ENCODE measurements at places on chromosomes 6 and 20. TPM values are rescaled to one million over a fixed set of nuclear protein-coding genes. Genes with fewer than 3 reads are reported as not detected.

IL17A gene
- not detected for total RNA-seq

CD40 gene
- total RNA-seq, result 8.8 TPM

TENT5A gene
- total RNA-seq, result 27.2 TPM

MAP3K5 gene
- 30.7 TPM for total RNA-seq

OXT gene
- total RNA-seq, result not detected

BPIFB6 gene
- total RNA-seq, result not detected

EYA2 gene
- 1.5 TPM for total RNA-seq

C6orf15 gene
- not detected for total RNA-seq

OLIG3 gene
- not detected for total RNA-seq

PSMG4 gene
- 35.2 TPM for total RNA-seq

MAPK14 gene
- 78.8 TPM for total RNA-seq

SMIM13 gene
- 3.8 TPM for total RNA-seq

GPR6 gene
- not detected for total RNA-seq

SERAC1 gene
- total RNA-seq, result 16.2 TPM

ZNF341 gene
- 1.2 TPM for total RNA-seq

TRIM10 gene
- not detected for total RNA-seq

HLA-DMB gene
- total RNA-seq, result 0.50 TPM

TRIM31 gene
- total RNA-seq, result not detected

NELFE gene
- total RNA-seq, result 168 TPM

TCF15 gene
- not detected for total RNA-seq

PHF3 gene
- 65.7 TPM for total RNA-seq

COX4I2 gene
- total RNA-seq, result not detected

ACTL10 gene
- total RNA-seq, result 3.0 TPM

TSBP1 gene
- total RNA-seq, result not detected

SLC22A2 gene
- not detected for total RNA-seq

TRIM39 gene
- 12.7 TPM for total RNA-seq

PCK1 gene
- not detected for total RNA-seq

FAM184A gene
- total RNA-seq, result 0.50 TPM

NRSN1 gene
- not detected for total RNA-seq

INSM1 gene
- total RNA-seq, result not detected

RSPH4A gene
- 0.17 TPM for total RNA-seq

GCM1 gene
- not detected for total RNA-seq

TGM2 gene
- 109 TPM for total RNA-seq

PARD6B gene
- total RNA-seq, result 0.66 TPM

WFDC10B gene
- total RNA-seq, result not detected

RPP40 gene
- 8.9 TPM for total RNA-seq

RAET1E gene
- total RNA-seq, result 2.2 TPM

VSX1 gene
- total RNA-seq, result not detected

FAM209A gene
- not detected for total RNA-seq

RBM24 gene
- total RNA-seq, result 0.29 TPM

DNAH8 gene
- total RNA-seq, result 0.44 TPM

PREX1 gene
- total RNA-seq, result 16.9 TPM

FHL5 gene
- total RNA-seq, result not detected

Measured in smooth muscle cell of trachea (primary cell).